ENCODE measurements at places on chromosomes 5 and 9.

- no peak for DNase-seq
Measured at GRCh38 chr9:20906326-20906725, 125.1 kb downstream of the HACD4 start.

- no peak for DNase-seq
Measured at GRCh38 chr5:31378838-31379237, 153.1 kb downstream of the DROSHA start.

DNA sequence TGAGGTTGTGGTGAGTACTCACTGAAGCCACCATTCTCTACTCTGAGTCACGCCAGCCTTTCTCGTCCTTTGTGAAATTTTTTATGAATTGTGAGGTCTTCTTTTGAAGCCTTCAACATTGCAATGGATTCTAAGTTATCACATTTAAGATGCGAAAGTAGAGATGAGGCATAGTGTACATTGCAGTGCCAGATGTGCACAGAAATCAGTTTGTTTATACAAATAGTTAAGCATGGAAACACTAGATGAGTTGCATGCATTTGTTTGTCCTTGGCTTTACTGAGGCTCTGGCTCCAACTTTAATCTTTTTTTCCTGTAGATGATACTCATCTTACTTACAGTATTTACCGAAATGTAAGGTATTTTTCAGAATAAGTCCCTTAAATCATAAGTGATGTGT, 453.7 kb upstream of the RIOK2 start:
- no peak for DNase-seq

- no peak for DNase-seq
Measured at GRCh38 chr5:118557251-118557661, 431.1 kb downstream of the DTWD2 start.

DNA sequence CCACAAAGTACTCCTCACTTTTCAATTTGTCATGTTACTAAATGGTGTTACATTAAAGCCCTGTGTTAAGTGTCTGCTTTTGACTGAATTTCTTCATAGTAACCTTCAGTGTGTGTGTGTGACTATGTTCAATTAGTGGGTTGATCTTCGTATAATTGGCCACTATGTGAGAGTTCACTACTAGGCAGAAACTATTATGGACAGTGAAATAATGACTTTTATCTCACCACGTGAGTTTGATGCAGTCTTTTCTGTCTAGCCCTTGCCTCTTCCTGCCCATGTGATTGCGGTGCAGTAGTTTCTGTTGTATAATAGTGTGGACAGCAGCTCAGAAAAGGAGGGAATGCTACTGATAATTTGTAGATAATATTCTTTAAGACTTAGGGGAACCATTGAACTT, 1.8 kb upstream of the MAML1 start:
- DNase-seq: no peak

- DNase-seq: no peak
Measured at GRCh38 chr9:36092509-36093215, 43.9 kb upstream of the GLIPR2 start.

Measured in endothelial cell (in vitro differentiated cells).